Hepatocyte (in vitro differentiated cells): ENCODE measurements at places on chromosomes 16 and 17.

- no peaks in the 10 kb centered on the region for H3K27me3 ChIP-seq
- DNase-seq: no peak
- no peak overlapping the region for H3K27ac ChIP-seq
Observed at GRCh38 chr16:79181419-79181818, 419.1 kb downstream of the MAF start.

DNA sequence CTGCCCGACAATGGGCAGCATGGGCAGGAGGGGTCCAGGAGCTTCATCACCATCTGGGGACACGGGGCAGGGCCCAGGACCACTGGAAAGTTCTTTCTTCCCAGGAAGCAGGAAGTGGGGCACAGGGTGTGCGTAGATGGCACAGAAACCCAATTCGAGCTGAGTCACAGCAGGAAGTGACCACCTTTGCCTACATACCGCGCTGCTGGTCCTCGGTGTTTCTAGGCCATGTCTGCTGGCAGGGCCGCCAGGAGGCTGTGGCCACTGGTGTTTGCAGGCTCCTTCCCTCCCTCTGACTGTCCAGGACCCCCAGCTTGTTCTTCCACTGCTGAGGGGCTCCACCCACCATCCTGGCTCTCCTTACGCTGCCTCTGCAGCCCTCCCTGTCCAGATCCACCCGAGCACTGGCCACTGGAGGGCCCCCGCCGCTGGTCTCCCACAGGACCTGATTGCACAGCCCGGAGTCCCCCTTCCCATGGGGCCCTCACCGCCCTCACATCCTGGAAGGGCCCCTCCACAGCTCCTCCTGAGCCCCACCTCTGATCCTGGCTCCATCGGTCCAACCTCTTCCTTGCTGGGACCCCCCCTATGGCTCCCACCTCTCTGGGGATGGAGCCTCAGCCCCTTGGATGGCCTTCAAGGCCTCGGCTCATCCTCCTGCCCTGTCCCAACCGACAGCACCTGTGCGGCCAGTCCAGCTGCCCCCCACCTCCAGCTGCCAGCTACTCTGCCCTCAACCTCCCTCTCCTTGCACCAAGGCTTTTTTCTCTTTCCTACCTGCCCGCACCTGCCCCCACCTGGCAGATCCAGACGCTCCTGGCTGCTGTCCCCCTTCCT lies 14.5 kb upstream of the RASD1 start:
- H3K27me3 ChIP-seq: no peaks in the 10 kb centered on the region
- peaks cover 10% of the 10 kb centered on the region for H3K4me1 ChIP-seq
- H3K27ac ChIP-seq: no peak overlapping the region
- no peaks in the 10 kb centered on the region for H3K36me3 ChIP-seq
- H3K4me3 ChIP-seq: no peak overlapping the region

DNA sequence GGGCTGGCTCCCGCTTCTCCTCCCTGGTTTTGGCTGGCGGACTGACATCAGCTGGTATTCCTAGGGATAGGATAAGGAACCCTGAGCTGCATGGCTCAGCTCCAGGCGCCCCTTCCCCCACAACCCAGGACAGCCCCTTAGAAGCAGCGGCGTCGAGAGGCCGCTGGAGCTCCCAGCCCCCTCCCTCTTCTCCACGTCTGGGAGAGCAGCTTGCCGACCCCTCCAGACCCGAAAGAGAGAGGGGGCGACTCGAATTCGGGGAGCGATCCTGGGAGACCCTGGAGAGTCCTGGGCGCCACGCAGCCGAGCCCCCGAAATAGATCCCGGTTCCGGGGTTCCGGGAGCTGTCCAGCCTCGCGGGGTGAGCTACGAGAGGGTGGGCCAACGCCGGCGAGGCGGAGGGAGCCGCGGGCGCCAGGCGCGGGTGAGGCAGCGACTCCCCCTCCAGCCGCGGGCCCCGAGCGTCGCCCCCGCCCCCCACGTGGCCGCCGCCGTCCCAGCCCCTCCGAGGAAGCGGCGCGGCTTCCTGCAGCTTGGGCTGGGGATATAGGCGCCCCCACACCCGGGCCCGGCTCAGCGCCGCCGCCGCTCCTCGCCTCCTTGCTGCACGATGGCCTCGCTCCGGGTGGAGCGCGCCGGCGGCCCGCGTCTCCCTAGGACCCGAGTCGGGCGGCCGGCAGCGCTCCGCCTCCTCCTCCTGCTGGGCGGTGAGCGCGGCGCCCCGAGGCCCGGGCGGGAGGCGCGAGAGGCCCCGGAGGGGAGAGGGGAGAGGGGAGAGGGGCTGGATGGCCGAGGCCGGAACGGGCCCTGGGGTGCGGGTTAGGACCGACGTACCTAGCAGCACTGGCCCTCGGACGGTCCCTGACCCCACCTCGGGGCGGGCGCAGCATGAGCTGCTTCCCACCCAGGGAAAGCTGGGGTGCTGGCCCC lies at the start of gene RAMP2:
RAMP2 (plus strand) TSS at position 576 of the 930 bp plus-strand sequence; CDS start at position 611, 35 bp downstream.
- peaks cover 12% of the 10 kb centered on the region for H3K4me1 ChIP-seq
- peaks cover 13% of the 10 kb centered on the region for H3K27me3 ChIP-seq
- H3K4me3 ChIP-seq: peak within 1 kb of the TSS; percentile 44
- no peaks in the 10 kb centered on the region for H3K36me3 ChIP-seq

DNA sequence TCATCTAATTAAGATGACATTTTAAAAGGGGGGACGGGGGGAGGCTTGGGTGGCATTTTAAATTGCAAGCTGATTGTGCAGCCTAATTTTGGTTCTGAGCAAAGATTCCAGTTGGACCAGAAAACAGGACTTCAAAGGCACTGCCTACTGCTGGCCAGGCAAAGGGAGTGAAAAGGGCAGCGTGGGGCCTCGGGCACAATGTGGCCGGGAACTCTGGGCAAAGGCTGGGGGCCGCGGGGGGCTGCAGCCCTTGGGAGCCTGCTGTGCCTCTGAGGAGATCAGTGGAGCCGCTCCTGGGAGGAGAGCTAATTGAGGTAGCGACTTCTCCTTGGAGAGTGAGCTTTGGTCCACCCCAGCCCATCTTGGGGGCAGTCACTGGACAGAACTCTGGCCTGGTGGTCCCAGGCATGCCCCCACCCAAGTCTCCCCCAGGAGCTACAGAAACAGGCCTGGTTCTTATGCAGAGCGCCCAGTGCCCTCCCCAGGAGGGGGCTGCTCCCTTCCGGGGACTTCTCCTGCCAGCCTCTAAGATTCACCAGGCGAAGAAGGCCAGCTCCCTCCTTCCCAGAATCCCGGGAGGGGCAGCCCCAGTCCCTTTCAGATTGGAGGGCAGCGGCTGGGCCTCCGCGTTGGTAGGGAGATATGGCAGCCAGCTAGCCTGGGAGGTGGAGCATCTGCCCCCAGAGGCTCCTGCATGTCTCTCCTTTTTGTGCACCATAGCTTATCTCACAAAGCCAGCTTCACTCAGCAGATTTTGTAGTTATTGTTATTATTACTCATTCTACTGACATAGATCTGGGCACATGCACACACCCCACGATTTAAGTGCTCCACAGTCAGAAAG lies 115.6 kb downstream of the GNAO1 start:
- H3K27ac ChIP-seq: no peak overlapping the region
- H3K4me1 ChIP-seq: no peaks in the 10 kb centered on the region
- no peaks in the 10 kb centered on the region for H3K36me3 ChIP-seq
- no peaks in the 10 kb centered on the region for H3K27me3 ChIP-seq
- no peak for DNase-seq

DNA sequence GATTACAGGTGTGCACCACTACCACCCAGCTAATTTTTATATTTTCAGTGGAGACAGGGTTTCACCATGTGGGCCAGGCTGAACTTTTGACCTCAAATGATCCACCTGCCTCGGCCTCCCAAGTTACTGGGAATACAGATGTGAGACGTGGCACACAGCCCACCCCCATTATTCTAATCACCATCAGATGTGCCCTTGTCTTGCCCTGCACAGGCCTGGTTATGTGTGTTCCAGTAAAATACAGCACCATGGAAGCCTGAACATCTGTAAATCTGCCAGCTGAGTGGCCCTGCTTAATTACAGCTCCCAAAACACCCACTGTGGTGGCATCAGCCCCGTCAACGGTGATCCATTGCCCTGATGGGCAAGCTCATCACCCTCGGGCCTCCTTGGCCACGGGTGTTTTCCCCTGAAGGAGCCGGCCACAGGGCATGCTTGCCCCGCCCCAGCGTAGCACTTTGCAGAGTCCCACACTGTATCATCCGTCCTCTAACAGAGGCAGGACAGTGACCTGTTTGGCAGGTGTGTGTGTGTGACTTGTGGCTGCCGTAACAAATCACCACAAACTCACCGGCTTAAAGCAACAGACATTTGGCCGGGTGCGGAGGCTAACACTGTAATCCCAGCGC lies 74.5 kb downstream of the RBFOX3 start:
- H3K27ac ChIP-seq: no peak overlapping the region
- no peaks in the 10 kb centered on the region for H3K27me3 ChIP-seq
- H3K4me3 ChIP-seq: no peak overlapping the region
- DNase-seq: no peak

GRCh38 chr16:88353691-88354090 lies 29.1 kb upstream of the ZNF469 start:
- no peaks in the 10 kb centered on the region for H3K4me1 ChIP-seq
- H3K27me3 ChIP-seq: no peaks in the 10 kb centered on the region
- DNase-seq: no peak

GRCh38 chr16:83994087-83994486 lies 26.0 kb downstream of the NECAB2 start:
- H3K4me3 ChIP-seq: no peak overlapping the region
- no peak overlapping the region for H3K27ac ChIP-seq
- no peak for DNase-seq
- peaks cover 5% of the 10 kb centered on the region for H3K27me3 ChIP-seq
- H3K4me1 ChIP-seq: peaks cover 3% of the 10 kb centered on the region

DNA sequence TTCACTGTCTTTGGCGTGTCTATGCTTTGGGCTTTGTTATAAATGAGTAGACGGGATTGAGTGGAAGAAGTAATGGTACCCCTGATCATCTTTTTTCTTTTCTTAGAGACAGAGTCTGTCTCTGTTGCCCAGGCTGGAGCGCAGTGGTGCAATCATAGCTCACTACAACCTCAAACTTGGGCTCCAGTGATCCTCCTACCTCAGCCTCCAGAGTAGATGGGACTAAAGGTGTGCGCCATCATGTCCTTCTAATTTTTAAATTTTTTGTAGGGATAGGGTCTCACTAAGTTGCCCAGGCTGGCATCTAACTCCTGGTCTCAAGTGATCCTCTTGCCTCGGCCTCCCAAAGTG lies 14.9 kb upstream of the GPRC5B start:
- H3K27me3 ChIP-seq: no peaks in the 10 kb centered on the region
- no peak overlapping the region for H3K27ac ChIP-seq
- no peak for DNase-seq
- H3K4me1 ChIP-seq: no peaks in the 10 kb centered on the region

DNA sequence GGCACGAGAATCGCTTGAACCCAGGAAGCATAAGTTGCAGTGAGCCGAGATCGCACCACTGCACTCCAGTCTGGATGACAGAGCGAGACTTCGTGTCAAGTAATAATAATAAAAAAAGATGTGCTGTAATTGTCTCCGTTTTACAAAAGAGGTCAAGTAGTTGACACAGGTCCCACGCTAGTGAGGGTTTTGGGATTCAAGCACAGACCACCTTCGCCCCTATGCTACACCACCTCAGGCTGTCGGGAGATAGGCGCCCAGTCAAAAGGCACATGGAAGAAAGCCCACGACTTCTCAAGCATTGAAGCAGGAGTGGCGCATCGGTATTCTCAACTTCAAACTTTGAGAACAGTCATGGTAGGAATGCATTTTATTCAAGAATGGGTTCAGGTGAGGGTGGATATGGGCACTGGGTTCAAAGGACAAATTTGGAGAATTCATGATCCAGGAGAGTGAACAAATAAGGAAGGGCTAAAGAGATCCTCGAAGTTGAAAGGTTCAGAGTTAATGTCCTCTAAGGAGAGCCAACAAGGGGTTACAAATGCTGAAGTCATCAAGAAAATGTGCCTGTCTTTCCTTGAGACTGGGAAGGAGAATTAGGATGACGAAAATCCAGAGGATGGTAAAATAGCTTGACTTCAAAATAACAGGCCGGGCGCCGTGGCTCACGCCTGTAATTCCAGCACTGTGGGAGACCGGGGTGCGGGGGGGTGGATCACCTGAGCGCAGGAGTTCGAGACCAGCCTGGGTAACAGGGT lies 1.4 kb upstream of the AMZ2 start:
- H3K27me3 ChIP-seq: no peaks in the 10 kb centered on the region
- no peaks in the 10 kb centered on the region for H3K36me3 ChIP-seq

DNA sequence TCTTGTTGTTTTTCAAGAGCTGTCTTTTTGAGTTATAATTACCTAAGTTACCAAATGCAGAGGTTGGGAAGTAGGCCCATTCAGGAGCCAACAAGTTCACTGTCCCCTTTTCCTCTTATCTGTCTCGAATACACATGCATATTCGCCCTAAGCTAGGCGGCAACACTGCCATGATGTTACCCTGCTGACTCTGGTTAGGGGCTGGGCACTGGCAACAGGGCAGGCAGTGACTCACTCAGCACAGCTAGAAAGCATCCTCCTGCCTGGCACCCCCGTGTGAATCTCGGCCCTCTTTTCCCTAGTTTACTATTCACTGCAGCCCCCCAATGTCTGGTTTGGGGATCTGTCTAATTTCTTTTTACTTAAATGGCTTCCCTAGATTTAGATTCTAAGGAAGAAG lies 13.8 kb downstream of the DBF4B start:
- no peak overlapping the region for H3K27ac ChIP-seq
- no peak overlapping the region for H3K4me3 ChIP-seq
- no peaks in the 10 kb centered on the region for H3K36me3 ChIP-seq
- DNase-seq: no peak

- H3K27me3 ChIP-seq: no peaks in the 10 kb centered on the region
- peaks cover 23% of the 10 kb centered on the region for H3K4me1 ChIP-seq
- H3K4me3 ChIP-seq: no peak overlapping the region
Observed at GRCh38 chr17:38328620-38329019, 15.1 kb downstream of the GPR179 start.

DNA sequence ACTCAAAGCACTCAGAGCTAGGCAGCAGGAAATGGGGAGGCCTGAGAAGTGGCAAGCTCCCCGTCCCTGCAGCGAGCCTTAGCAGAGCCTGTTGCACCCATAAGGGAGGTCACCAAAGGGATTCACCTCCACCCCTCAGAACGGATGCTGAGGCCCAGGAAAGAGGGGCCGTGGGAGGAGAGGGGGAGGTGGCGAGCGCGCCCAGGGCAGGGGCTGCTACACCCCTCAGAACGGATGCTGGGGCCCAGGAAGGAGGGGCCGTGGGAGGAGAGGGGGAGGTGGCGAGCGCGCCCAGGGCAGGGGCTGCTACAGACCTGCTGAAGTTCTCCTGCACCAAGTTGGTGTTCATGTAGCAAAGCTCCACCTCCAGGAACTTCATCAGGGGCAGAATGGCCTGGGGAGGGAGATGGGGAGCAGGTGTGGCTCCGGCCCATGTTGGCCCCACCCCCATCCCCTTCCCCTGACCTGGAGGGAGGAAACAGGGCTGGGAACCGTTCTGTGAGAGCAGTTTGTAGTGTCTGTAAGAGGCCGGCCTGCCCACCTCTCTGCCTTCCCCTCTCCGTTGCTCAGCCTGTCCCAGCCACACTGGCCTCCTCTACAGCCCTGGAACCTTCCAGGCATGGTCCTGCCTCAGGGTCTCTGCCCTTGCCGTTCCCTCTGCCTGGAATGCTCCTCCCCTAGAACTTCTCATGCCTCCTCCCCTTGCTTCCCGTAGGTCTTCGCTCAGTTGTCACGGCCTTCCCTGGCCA lies 11.4 kb downstream of the UNC13D start:
- DNase-seq: no peak
- no peak overlapping the region for H3K27ac ChIP-seq
- H3K4me1 ChIP-seq: peaks cover 4% of the 10 kb centered on the region
- H3K27me3 ChIP-seq: no peaks in the 10 kb centered on the region
- H3K36me3 ChIP-seq: no peaks in the 10 kb centered on the region
